WERI-Rb-1 (cell line): ENCODE measurements at places on chromosomes 3 and 15.
A peak's percentile ranks its signal among the peaks of the same experiment; 100 is the strongest.

GRCh38 chr15:50549326-50549725 is 2.9 kb upstream of the USP50 start:
- DNase-seq: no peak

DNA sequence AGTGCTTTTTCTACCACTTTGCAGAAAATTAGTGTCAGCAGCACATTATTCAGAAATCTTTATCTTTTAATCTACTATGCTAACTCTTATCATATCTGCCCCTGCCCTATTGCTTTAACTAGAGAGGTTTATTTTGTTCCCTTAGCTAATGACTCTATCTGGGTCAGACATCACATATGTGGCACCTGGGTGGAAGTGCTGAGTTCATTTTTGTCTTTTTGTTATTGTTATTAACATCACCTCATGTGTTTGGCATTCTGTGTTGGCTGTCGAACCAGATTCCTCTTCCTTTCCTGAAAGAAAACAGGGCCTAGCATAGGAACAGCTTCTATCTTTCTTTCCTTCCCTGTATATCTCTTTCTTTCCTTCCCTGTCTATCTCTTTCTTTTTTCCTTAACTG is 100.7 kb downstream of the RBMS3 start:
- DNase-seq: no peak

GRCh38 chr15:63944681-63944955 is 101.7 kb downstream of the DAPK2 start:
- DNase-seq: no peak

DNA sequence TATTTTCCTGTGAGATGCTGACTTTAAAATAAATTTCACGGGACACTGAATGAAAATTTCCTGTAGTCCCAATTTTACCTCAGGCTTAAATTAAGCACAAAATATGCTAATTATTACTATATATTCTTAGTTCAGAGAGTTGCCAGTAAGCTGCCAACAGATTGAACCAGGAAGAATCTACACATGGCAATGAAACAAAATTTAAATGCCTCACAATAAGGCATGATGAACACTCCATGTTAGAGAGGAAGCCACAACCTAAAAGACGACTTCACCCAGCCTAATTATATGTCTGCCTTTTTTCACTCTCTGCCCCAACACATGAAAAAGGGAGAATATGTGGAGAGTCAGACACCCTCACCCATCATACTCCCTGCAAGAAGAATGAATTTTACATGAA is 39.7 kb downstream of the DNAAF4 start:
- no peak for DNase-seq

DNA sequence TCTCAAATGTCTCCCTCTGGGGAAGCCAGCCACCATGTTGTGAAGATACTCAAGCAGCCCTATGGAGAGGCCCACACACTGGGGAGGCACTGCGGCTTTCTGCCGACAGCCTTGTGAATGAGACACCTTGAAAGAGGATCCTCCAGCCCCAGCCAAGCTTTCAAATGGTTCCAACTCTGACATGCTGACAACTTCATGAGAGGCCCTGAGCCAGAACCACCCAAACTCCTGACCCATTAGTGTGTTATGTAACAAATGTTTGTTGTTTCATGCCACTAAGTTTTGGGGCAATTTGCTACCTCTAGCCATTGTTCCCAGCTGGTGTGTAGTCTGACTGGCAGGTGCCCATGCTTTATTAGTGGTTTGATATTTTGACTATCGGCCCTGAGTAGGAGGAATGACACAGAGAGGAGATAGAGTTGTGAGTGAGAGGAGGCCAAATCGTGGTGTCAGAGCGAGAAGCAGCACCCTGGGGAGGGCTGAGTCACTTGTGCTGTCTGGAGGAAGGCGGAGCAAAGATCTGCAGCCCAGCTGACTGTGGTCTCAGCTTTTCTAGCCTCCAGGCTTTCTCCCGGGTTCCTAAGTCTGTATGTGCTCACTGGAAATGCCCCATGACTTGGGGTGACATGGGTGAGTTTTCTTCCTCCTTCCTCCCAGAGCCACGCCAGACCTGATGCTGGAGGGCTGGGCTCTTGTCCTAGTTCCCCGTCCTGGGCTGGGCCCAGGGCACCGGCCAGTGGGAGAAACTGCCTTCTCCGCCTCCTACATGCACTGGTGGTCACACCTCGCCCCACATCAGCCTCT is 56.7 kb upstream of the BLM start:
- DNase-seq: no peak

- DNase-seq: peak; percentile 71
Observed at GRCh38 chr3:42572278-42572677, 9.5 kb downstream of the SEC22C start.

GRCh38 chr15:52567871-52568600 is 794 bp downstream of the ARPP19 start:
- peak; percentile 17 for DNase-seq

GRCh38 chr3:40340541-40341170 is 31.1 kb downstream of the EIF1B start:
- DNase-seq: no peak

DNA sequence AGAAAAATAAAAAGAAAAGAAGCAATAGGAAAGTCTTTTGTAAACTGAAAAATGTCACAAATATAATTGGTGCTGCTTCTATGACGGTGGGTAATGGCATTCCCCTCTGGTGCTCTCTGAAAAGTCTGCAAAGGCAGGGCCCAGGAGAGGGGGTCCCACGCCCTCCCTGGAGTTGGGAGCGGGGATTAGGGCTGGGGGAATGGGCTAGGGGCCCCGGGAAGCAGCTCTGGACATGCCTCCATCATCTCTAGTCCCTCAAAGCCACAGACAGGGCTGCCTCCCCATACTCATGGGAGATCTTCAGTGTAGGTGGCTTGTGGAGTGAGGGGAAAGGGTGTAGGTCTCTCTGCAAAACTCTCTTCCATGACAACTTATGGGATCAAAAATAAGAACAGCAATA is 7.8 kb upstream of the RHCG start:
- no peak for DNase-seq

- DNase-seq: no peak
Observed at GRCh38 chr15:71802770-71803169, 7.6 kb upstream of the NR2E3 start.

DNA sequence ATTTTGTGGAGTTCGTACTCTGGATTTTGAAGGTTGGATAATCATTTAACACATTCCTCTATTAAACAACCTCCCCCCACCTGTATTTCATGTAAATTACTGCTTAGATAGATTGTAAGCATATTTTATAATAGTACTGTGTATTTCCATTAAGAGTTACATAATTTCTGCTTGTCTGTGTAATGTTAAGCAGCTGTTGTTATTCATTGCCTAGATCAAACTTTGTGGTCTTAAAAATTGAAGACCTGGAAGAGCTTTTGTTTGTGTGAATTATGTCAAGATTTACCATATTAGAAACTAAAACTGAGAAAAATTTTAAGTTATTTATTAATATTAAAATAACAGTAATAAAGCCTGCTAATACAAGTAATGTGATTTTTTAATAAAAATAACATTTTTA is 11.1 kb downstream of the SETD5 start:
- DNase-seq: no peak

GRCh38 chr3:39801216-39801615 is 8.2 kb upstream of the MYRIP start:
- peak; percentile 21 for DNase-seq

DNA sequence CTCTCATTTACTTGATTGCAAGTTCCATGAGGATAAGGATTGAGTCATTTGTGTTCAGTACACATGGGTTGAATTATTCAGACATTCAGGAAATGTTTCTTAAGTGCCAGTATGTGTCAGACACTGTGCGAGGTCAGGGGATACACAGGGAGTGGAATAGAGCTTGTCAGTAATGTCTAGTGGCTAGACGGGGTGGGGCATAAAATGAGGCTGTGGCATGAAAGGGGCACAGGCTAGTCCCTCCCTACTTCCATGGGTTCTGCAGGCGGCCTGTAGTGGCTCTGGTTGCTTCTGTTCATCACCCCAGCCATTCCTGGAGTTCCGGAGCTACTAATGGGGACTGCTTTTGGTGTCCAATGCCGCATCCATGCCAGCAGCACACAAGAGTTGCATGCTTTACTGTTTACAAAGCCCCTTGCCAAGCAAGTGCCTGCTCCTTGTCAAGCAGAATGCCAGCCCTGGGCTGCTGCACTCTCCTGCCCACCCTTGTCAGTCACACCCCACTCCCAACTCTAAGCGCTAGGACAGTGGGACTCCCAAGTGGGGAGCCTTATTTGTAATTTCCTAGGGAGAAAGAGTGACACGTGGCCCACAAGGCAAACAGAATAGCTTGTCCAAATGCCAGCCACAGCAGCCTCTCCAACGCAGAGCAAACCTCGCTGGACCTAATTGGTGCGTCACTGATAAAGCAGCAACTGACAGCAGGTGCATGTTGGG is 70.8 kb downstream of the RAB11A start:
- no peak for DNase-seq

- DNase-seq: no peak
Observed at GRCh38 chr3:182201456-182202168, 489.9 kb downstream of the SOX2 start.

DNA sequence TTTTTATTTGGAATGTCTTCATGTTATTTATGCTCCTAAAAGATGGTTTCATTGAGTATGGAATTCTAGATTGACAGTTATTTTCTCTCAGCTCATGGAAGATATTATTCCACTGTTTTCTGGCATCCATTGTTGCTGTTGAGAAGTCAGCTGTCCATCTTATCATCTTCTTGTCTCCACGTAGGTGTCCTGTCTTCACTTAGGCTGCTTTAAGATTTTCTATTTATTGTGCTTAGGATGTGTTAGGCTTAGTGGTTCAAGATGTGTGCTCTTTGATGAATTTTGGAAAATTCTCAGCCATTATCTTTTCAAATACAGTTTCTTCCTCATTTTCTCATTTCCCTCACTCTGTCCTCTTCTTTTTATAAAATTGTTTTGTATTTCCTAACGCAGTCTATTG is 52.0 kb downstream of the SNRK start:
- DNase-seq: no peak

GRCh38 chr3:123025642-123026521 is 1.7 kb downstream of the SEMA5B start:
- no peak for DNase-seq

- no peak for DNase-seq
Observed at GRCh38 chr15:85555875-85556617, 175.6 kb downstream of the AKAP13 start.

GRCh38 chr3:96101006-96101560 is 713.3 kb upstream of the EPHA6 start:
- no peak for DNase-seq

DNA sequence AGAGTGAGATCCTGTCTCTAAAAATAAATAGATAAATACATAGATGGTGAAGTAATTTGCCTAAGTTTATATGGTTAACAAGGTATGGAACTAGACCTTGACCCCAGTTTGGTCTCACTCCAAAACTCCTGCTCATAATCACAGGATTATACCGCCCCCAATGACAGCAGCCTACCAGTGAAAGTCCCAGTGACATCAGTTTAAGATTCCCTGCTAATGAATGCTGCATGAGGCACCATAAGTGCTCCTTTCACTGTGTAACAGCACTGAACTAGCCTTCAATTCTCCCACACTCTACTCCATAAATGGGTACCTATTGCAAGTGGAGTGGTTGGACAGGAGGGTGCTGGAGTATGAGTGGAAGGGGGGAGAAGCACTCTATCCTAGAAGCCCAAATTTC is 23.7 kb upstream of the THSD4 start:
- no peak for DNase-seq

DNA sequence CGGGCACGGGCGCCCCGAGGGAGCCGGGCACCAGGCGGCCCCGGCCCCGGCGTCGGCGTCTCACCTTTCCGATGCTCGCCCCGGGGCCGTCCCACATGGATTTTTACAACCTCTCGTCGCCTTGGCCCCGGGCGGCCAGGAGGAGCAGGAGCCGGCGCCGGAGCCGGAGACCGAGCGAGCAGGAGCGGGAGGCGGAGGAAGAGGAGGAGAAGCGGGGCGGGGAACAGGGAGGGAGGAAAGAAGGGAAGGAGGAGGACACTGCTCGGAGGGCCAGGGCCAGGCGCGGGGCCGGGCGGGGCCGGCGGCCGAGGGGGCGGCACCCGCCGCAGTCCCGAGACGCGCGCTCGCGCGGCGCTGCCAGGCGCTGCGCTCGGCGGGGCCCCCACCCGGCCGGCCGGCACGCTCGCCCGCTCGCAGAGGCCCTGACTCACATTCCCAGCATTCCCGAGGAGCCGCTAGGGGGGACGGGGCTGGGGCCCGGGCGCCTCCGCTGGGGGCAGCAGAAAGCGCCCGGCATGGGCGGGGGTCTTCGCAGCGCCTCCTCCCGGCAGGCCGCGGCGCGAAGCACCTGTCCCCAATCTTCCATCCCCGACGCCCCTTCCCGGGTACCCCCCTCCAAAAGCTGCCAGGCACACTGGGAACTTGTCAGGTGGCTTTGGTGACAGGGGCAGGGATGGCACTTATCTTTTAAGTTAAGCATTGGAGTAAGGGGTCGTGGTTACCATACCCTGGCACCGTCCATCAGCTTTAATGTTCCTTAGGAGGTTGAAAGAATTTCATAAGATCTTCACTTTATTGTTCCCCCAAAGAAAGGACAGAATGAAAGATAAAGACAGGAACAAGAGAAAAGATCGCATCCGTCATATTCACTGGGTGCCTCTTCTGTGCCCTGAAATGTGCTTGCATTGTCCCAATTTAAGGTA is at the start of gene ERC2:
Gene ERC2, minus strand, starts transcription at position 284 of the 923 bp plus-strand sequence.
- DNase-seq: peak; percentile 83

- DNase-seq: peak; percentile 61
Observed at GRCh38 chr15:65580287-65580686, 30.6 kb downstream of the INTS14 start.

GRCh38 chr15:53209396-53210042 is 419.4 kb upstream of the ONECUT1 start:
- DNase-seq: no peak

- peak; percentile 24 for DNase-seq
Observed at GRCh38 chr3:159260049-159260662, 458.3 kb downstream of the MFSD1 start.

DNA sequence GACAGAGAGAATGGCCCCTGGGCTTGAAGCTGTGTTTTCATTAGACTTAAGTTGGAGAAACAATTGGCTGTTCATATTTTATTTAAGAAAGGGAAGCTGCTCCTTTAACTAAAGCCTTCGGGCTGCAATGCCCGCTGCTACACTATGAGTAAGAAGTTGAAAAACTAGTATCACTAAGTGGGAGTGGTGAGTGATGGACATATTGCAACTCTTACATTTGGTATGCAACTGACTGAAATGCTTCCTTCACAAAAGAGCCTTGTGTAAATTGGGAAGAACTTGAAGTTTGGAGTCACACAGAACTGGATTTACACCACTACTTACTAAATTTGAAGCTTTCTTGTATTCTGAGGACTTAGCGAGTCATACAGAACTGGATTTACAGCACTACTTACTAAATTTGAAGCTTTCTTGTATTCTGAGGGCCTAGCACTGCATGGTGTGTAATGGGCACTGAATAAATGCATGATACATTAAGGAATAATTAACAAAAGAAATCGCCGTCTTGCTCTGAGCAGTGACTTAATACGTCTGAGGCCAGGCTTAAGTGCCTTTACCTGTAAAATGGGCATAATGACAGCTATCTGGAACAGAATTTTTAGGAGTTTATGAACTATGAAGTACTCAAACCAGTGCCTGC is 149.5 kb downstream of the RYR3 start:
- DNase-seq: no peak
